Inflammatory macrophage treated with lipopolysaccharide for 1 hour (primary cell): ENCODE measurements at places on chromosomes 11 and 22.
A peak's percentile ranks its signal among the peaks of the same experiment; 100 is the strongest.

DNA sequence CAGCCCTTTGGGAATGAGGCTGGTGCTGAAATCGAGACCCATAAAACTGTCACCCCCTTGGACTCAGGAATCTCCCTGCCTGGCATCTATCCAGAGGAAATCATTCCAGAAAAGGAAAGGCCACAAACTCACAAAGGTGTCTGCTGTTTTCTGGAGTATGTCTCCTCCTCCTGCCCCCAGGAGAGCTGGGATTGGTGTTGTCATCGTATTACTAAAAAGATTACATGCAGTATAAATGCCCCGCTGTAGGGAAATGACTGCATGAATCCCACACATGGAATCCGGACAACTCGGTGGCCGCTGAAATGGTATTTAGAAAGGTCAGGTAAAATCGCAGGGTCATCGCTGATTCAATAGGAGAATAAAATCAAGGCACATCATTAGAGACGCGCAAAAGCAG, 18.9 kb upstream of the RFPL3 start:
- no peak for DNase-seq

DNA sequence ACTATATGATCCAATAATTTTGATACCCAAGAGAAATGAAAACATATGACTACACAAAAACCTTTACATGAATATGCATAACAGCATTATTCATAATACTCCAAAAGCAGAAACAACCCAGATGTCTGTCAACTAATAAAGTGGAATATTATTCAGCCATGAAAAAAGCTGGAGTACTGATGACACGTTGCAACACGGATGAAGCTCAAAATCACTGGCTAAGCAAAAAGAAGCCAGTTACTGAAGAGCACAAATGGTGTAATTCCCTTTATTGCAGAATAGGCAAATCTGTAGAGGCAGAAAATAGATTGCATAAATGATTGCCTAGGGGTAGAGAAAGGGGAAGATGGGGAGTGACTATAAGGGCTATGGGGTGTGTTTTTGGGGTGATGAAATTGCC, 117.6 kb upstream of the FGF3 start:
- peak; percentile 32 for DNase-seq

GRCh38 chr11:914747-915501, 4.3 kb upstream of the CHID1 start:
- no peak for DNase-seq

DNA sequence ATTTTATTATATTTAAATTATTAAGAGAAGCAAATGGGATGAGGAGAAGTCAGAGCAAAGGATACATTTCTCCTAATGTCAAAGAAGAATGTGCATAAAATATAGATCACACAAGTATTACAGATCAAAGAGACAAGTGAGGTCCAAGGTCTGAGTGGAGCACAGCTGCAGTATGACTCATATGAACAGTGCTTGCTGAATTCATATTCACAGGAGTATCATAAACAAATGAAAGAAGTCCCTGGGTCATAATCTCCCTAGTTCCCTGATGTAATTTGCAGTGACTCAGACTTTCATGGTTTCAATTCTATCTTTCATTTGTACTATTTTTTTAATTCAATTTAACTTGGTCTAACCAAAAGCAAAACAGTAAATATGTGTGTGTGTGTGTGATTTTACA, 499.0 kb upstream of the CCDC179 start:
- no peak for DNase-seq

GRCh38 chr11:44868455-44869421, 81.9 kb downstream of the TP53I11 start:
- DNase-seq, result no peak

- DNase-seq, result peak; percentile 28
Measured at GRCh38 chr11:73140213-73141030, 1.7 kb downstream of the FCHSD2 start.
